ENCODE measurements at places on chromosomes 2 and 18.

DNA sequence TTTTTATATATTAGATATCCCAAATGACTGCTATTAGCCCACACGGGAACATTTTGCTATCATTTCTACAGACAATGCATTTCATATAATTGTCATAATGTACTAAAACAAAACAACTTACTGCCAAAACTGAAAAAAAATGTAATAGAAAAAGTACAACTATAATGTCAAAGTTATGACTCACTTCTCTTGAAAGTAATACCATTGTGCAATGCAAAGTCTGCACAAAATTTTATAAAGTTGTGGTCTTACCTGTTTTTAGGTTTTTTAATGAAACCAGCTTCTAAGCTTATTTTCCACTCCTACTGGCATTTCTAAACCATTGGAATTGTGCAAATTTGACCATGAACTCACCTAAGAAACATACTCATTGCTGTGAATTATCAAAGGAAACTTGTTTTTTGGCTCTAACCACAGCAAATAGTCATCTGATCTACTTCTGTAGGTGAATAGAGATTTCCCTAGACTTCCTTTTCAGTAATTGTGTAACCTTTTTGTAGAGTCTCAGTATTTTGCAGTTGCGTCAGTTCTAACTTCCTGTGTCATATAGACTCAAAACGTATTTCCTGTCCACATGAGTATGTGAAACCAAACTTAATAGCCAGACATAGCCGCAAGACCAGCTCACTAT, 31.9 kb upstream of the TFPI start:
- no peak for DNase-seq

DNA sequence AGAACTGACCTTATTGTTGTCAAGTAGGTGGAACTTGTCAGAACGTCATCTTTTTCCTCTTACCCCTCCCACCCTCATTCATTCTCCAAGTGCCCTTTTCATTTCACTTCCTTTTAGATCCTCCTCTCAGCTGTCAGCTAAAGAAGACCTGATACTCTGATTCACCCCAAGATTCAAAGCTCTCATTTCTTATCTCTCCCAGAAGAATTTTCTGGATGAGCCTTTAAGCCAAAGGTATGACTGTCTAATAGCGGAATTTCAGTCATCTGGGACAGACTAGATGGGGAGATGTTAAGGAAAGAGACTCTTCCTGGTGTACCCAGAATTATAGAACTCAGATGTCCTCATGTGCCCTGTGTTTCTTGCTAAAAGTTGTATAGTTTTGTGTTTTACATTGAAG, 53.9 kb downstream of the TCF7L1 start:
- no peak for DNase-seq

GRCh38 chr2:191696001-191696400, 18.1 kb downstream of the NABP1 start:
- no peak for DNase-seq

- DNase-seq = no peak
Observed at GRCh38 chr2:144459286-144459685, 60.6 kb downstream of the ZEB2 start.

DNA sequence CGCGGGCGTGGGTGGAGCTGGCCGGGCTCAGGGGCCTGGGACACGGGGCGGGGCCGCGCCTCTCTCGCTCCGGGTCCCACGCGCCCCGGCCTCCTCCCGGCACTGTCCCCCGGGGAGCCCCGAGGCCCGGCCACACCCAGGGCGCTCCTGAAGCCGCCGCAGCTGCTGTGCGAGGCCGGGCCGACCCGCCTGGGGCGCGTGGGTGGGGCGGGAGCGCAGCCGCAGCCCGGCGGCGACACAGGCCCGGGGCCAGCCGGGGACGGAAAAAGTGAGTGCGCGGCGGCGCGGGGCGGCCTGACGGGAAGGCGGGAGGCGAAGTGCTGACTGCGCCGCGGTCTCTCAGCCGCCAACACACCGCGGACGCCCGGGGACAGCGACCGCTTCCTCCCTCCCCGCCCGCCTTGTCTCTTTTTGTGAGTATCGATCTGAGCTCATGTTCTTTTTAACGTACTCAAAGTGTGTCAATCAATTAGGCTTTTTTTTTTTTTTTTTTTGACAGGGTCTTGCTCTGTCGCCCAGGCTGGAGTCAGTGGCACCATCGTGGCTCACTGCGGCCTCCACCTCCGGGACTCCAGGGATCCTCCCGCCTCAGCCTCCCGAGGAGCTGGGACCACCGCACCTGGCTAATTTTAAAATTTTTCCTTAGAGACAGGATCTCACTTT, 14.5 kb downstream of the PDCD1 start:
- DNase-seq = peak; percentile 74

GRCh38 chr2:101710471-101711318, 13.2 kb downstream of the MAP4K4 start:
- DNase-seq = no peak

DNA sequence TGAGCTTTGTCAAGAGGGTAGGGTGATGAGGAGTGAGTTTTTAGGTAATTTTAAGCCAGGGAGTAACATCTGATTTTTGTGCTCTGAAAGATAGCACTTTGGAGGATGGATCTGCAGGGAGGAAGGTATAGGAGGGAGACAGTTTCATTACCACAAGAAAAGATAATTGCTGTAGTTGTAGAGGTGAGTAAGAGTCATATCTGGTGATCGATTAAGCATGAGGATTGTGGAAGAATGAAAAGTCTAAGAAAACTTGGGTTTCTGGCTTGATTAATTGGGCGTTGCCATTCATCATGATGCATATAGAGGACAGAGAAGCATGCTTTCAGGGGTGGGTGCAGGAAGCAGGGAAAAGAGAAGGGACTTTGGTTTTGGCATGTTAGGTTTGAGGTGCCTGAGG, 18.5 kb downstream of the KCMF1 start:
- DNase-seq = no peak

- no peak for DNase-seq
Observed at GRCh38 chr2:234243871-234244565, 193.5 kb downstream of the SPP2 start.

GRCh38 chr18:44541781-44542180, 138.9 kb upstream of the SETBP1 start:
- no peak for DNase-seq

GRCh38 chr2:62287899-62288880, 92.3 kb downstream of the B3GNT2 start:
- DNase-seq = no peak

- DNase-seq = no peak
Observed at GRCh38 chr2:26000561-26001082, 18.3 kb upstream of the KIF3C start.

DNA sequence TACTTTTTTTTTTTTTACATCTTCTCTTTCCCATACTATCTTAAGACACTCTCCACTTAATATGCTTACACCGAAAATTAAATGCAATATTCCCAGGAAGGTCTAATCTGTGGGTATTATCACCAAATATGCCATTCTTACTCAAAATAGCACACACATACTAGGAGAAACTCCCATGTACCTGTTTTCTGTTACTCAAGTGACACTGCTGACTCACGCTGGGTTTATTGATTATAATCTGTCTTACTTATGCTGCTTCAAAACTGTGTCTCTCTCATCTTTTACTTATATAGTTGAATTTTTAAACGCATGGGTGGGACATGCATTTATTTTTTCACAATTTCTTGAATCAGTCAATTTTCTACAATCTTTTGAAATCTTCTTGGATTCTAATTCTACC, 29.9 kb downstream of the MRPL19 start:
- no peak for DNase-seq

GRCh38 chr2:152635635-152636298, 81.5 kb downstream of the PRPF40A start:
- peak; percentile 44 for DNase-seq

GRCh38 chr2:188327518-188328213, 36.0 kb downstream of the GULP1 start:
- no peak for DNase-seq

GRCh38 chr2:51420511-51420910, 388.6 kb upstream of the NRXN1 start:
- DNase-seq = no peak

DNA sequence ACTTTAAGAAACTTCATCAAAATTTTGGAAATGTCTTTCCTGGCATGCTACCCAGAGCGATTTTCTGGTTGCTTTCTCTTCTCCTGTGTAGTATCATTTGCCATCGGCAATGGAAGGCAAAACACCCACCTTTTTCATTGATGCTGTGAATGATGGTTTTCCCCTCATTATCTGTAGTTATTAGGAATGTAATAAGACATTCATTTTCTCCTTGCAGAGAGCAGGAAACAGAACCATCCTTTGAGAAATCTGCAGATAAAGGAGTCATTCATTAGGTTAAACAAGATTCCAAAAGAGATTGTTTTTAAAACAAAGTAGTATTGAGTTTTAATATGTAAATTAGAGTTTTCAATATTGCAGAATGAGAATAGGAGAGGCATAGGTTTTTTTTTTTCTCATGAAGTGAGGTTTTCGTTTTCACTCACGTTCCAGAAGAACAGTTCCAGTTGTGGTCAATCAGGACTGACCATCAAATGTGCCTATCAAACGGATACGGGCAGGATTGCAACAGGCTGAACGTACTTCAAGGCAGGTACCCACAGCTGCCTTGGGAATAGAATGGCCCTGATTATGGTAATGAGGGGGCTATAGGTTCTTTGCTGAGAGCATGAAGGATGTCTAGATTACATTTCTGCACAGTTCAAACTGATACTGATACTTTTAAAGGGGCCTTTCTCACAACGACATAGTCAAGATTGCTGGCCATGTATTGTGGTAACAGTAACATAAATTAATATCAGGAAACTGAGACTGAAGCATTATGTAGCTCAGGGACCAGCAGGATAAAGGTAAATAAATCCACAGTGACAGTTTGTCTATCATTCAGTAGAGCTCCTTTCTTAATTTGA, 49.8 kb upstream of the PLA2R1 start:
- DNase-seq = no peak

- no peak for DNase-seq
Observed at GRCh38 chr2:216936954-216937357, 77.1 kb upstream of the TNP1 start.

DNA sequence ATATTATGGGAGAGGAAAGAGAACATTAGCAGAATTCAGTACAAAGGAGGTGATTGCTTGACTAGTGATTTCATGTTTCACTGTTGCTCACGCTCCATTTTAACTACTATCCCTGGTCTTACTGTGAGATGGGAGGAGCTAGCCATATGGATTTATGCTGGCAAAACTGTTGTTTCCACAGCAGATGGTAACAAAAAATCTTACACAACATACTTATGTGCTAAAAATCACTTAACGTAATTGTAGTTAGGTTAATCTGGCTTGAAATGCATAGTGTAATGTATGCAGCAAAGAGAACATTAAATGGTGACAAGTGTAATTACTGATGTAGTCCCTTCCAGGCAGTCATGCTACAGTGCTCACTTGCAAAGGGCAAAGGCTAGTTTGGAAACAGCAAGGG, 155.6 kb upstream of the LYPD1 start:
- DNase-seq = no peak

GRCh38 chr2:159573294-159573693, 43.1 kb downstream of the BAZ2B start:
- DNase-seq = no peak

DNA sequence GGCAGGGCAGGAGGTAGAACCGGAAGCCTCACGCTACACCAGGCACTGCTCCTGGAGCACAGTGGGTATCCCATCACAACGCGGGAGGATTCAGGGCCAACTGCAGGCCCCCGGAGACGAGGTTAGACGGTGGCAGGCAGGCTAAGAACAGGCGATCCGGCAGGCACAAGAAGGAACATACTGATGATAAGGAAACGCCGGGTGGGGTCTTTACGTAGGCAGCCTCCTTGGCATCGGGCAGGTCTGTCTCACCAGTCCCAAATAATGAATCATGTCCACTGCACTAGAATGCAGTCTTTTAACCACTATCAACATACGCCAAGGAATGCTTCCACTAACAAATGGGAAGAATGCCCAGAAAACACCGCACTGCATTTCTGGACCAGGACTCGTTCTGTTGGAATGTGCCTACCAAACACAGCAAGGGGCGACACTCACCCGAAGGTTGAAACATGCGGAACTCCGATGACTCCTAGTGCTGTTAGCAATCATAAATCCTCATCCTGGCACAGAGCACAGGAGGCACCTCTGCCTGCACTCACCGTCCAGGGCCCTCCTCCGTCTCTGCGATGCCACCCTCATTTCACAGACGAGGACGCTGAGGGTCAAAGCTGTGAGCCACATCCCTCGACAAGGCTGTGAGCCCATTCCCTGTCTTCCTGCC, 35.2 kb downstream of the ZNF516 start:
- DNase-seq = no peak

DNA sequence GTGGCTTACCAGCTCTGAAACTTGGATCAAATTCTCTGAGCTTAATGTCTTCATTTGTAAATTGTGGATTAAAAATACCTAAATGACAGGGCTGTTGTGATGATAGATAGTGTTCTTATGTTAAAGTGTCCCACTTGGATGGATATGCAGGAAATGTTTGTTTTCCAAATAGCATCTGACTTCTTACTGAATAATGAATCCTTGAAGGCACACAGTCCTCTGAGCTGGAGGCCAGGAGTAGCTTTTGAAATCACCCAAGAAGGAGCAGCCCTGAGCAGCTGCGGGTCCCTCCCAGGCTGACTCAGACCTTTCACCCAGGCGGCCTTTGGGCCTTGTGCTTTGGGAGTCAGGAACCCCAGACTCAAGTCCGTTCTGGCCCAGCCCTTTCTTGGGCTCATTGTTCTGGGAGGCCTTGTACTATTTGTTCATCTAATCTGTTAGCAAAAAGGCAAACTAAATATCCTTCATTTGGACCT, 173.0 kb upstream of the GATA6 start:
- no peak for DNase-seq

GRCh38 chr2:206163251-206163880, 3.7 kb downstream of the EEF1B2 start:
- DNase-seq = no peak

DNA sequence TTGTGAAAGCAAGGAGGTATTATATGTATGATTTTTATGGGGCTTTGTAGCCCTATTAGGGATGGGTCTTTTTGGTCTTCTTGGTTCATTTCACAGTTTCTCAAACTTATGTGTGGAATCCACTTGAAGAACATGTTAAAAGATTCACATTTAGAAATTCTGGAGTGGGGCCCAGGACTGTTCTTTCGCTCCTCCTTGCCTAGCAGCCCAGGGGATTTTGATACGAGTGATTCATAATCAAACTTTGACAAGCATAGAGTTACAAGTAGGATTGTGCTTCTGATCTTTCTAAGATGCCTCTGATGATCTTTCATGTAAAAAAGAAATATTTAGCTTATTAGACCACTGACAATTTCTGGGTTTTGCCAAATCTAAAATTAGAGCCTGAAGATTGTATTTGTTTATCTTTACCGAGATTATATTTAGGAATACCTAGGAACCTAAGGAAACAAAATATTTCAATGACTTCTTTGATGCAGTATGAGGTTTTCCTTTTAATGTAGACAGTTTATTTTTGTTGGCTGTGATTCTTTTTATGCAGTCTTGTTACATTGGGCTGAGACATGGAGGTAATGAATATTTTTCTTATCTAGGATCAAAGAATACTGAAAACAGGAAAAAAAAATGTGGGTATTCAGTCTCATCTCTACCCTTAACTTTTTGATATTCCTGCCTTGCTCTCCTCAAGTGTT, 324.0 kb downstream of the PARD3B start:
- no peak for DNase-seq
